ENCODE measurements at places on chromosomes 2 and 18.

GRCh38 chr2:136225950-136226835 lies 108.2 kb upstream of the CXCR4 start:
- DNase-seq, result no peak

DNA sequence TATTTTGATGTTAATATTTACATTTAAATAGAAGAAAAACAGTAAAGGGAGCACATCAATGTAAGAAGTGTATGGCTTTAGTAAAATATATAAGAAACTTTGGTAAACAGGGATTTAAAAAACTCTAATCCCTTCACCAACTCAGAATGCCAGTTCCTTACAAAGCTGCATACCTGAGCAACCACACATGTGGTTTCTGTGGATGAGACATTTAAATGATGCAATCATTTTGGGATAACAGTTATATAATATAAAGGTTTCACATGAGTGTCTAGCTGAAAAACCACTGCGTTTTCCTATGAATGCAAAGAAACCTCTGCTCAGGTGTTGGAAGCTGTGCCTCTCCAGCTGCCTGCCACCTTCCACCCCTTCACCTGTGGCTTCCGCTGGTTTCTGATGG lies 209.1 kb upstream of the REV1 start:
- DNase-seq, result no peak

- no peak for DNase-seq
These were observed 137.9 kb downstream of the RDH14 start for GRCh38 chr2:18422432-18423165.

DNA sequence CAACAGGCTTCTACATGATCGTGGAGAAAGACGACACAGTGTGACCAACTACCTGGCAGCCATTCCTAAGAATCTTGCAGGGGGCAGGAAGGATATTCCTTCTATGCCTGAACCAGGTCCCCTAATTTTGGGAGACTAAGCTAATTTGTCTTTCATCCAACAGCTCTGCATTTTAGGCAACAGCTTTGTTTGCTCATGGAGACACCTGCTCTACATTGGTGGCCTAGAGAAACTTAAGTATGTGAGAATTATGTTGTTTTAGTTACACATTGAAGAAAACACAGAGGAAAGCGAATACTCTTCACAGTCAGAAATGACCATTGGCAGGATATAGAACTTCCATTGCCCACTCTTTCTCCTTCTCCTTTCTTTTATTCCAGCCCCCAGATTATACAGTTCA lies 75.2 kb downstream of the ASXL3 start:
- DNase-seq, result no peak

DNA sequence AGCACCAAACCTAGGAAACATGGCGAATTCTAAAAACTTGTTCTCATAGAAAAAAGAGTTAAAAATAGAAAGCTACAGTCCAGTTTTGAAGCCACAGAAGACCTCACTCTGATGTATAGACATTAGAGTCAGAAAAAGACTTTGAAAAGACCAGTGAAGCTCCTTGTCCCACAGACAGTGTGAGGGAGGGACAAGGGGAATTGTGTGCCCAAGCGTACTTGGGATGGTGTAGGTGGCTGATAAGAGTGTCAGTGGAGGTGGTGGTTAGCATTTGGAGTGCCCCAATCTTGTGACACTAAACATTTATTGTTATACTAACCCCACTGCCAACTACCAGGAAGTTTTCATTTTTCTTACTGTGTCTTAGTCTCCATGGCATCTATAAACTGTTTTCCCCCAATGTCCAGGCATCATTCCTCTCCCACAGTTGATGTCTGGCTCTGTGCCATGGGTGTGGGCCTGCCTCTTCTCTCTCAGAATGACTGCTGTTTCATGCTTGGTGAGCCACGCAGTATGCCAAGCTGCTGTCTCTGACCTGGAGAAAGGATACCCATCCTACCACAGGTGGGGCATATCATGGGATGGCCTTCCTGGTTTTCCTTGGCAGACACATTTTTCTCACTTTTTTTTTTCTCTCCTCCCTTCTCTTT lies 161.4 kb downstream of the RPIA start:
- DNase-seq, result peak; percentile 11
